ENCODE measurements at places on chromosomes 11 and 22.

DNA sequence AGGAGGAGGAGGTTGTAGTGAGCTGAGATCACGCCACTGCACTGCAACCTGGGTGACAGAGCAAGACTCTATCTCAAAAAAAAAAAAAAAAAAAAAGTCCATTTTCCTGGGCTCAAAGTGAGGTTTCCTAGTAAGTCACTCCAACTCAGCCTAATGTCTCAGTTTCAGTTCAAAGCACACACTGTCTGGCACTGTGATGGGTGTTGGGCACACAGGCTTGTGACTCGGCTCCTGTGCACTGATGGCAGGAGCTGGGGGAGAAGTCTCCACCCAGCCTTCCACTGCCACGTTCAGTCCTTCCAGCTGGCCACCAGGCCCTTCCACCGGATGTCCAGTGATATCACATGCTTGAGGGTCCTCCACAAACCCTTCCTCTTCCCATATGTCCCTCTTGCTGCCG is 186.0 kb downstream of the CEP164 start:
- no peak for DNase-seq

DNA sequence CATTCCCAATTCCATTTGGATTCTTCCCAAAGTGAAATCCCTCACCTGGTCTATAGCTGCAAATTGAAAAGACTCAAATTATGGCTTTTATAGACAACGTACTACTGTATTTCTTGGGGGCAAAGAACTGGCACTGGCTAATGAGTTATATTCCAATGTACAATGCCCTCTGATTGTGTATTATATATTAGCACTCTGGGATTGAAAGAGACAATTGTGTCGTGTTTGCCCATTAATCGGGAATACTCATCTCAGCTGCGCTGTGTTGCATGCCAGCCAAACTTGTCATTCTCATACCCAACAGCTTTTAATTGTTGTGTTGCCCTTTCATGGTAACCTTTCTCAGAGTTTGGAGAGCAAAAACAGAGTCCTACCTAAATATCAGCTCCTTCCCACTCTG is 55.0 kb upstream of the ZBTB44 start:
- no peak for DNase-seq

DNA sequence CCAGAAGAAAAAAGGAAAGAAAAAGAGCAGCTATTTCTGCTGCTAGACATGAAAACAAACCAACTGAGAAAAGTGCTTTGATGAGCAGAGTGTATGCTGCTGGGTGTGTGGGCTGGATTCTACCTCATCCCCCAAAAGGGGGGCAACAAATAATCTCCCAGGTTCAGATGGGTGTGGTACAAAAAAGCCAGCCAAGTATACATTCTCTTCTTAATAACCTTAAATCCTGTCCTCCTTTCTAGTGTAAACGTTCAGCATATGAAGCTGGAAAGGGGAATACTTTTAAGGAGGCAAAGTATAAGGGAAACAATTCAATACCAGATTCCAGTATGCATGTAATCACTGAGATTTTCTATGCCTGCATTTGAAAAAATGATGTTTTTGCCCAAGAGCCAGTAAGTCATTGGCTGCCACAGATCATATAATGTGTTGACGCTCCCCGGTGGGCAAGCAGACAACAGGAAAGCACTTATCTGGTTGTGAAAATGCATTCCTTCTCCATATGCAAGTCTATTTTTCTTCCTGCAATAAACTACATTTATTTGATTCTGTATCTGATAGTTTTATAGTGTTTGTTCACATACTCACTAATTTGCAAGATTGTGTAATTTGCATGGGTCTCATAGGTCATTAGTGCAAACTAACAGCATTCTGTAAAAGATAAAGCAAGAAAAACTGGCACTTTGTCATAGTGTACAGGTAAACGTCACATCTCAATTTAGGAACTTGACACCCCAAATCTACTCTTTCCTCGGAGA is 201.1 kb downstream of the CADM1 start:
- no peak for DNase-seq

GRCh38 chr11:11491589-11491988 is 130.2 kb downstream of the GALNT18 start:
- no peak for DNase-seq

DNA sequence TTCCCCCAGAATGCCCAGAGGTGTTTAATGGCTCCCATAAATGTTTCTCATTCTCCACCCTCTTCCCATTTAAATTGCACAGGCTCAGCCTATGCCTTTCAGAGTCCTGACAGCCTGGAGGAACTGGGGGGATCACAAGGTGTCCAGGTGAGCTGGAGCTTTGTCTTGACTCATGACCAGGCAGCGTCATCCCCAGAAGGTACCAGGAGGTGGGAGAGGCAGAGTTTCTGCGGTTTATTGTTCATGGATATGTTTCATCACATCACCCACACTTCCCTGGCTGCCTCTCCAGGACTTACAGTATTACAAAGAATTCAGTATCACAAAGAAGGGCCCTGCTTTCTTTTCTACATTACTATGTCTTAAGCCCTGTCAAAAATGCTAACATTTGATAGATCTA is 103.2 kb upstream of the GALNT18 start:
- DNase-seq, result no peak

DNA sequence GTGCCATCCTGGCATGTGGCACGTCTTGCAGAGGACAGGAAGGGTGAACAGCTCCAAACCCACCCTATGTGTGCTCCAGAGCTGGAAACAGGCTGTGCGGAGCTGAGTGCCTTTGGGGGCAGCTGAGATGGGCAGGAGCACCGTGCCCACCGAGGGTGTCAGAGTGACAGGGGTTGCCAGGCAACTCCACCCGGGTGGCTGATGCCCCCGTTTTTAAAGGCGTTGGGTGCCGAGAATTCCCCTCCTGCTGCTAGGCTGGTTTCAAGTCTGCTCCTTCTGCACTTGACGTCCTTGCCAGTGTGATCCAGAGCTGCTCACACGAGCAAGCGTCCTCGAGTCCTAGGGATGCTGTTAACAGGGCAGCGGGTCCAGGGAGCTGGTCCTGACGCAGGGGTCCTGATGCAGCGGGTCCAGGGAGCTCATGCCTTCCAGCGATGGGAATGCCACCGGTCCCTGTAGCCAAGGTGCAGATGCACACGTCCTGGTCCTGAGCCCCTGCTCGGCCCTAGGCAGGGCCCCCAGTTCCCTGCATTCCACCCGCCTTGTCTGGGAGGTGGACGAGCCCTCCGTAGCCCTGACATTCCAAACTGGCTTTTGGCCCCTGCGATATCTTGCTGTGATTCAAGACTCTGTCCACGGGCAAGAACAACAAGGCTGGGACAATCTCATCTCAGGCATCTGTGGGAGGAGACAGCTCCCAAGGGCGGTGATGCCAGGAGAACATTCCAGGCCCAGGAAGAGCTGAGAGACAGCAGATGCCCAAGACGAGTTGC is 4.9 kb downstream of the KCNQ1 start:
- DNase-seq, result no peak

- DNase-seq, result no peak
Observed at GRCh38 chr22:19527861-19528417, 3.7 kb upstream of the CLDN5 start.

GRCh38 chr22:50305923-50306566 is 1.4 kb downstream of the PLXNB2 start:
- peak; percentile 88 for DNase-seq

- no peak for DNase-seq
Observed at GRCh38 chr11:61730240-61730994, 22.0 kb upstream of the MYRF start.

DNA sequence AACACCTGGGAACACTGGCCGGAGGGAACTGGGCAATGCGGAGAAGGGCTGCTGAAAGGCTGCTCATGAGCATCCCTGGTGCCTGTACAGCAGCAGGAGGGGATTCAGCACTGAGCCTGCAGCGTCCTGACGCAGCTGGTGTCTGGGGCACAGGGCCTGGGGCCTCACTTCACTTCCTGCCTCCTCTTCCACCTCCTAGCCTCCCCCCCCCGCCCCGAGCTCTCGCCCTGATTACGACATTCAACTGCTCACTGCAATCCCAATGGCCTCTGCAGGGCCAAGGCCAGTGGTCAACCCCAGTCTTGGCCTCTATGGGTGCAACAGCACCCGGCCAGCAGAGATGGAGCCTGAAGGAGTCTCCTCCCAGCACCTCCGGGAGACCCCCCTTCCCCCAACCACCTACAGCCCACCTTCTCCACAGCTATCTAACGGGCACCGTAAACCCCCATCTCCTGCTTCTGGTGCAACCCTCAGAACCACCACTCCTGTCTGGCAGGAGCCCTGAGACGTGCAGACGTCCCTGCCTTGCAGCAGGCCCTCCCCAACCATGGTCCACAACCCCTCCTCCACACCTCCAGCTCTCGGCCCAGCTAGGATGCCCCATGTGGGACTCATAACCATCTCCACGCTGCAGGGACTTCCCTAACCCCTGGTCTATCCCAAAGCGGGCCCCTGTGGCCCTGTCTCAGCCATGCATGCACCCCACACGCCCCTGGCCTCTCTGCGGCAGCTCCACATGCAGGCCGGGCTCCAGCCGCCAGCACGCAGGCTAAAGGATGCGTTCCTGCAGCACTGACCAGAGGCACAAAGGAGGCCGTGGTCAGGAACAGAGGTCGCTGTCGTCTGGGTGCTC is 38.2 kb downstream of the BRD1 start:
- no peak for DNase-seq

DNA sequence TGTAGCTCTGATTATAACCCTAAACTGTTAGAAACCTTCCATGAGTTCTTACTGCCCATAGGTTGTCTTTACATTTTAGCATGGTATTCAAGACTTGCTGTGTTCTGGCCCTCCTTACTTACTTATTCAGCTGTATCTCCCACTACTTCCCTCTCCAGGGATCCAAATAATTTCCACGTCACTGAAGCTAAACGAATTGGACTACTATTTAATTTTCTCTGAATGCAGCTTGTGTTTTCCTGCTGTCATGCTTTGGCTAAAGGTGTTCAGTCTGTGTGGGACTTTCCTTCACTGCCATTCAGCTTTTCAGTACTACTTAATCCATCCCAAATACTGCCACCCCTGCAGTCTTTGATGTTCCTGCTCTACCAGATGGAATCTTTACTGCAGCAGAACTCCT is 88.3 kb downstream of the UVRAG start:
- DNase-seq, result no peak

- peak; percentile 59 for DNase-seq
Observed at GRCh38 chr11:59206635-59207034, 6.1 kb downstream of the MPEG1 start.

GRCh38 chr22:17917490-17917983 is 106.8 kb downstream of the MICAL3 start:
- no peak for DNase-seq

DNA sequence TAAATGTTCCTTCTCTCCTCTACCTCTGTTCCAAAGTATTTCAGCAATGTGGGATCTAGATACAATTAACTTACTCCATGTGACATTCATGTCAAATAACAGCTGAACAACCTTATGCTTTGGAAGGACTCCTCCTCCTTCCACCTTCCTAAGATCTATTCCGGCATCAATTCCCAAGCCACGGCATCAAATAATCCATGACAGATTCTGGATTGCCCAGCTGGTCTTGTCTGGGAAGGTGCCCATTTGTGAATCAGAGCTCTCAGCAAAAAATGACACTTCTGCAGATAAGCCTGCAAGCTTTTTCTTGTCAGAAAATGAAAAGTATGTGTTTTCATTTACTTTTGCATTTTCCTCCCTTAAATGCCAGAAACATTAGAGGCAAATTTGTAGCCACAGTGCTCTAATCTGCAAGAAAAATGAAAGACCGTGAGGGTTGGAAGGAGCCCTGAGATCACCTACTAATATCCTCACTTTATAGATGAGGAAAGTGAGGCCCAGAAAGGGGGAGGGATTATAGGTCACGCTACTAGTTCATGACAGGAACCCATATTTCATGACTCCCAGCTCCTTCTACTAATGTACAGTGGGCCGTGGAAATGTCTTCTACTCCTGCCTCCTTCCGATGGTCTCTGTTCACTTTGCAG is 124.0 kb downstream of the ME3 start:
- DNase-seq, result no peak

DNA sequence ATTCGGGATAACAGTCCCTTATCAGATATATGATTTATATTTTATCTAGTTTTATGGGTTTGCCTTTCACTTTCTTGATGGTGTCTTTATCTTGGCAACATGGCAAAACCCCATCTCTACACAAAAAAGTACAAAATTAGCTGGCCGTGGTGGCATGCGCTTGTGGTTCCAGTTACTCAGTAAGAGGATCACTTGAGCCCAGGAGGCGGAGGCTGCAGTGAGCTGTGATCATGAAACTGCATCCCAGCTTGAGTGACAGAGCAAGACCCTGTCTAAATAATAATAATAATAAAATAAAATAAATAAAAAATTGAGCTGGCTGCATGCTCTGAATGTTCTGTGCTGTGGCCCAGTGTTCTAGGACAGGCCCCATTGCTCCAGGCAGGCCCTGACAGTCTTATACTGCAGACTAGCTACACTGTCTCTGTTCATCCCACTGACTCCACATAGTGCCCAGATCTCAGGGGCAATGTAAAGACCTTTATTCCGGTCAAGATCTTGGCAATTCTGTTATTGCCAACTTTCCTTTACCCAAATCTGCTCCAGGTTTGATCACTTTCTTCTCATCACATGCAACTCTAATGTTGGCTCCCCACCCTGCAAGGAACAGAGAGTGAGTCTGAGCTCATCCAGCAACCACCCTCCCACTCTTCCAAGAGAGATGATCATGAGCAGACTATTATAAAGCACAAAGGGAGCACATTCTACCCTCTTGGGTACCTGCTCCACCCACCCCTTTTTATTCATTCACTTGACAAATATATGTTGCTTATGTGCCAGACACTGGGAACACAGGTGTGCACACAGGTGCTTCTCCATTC is 8.8 kb downstream of the HSPA8 start:
- no peak for DNase-seq

- no peak for DNase-seq
Observed at GRCh38 chr11:126833065-126833464, 167.5 kb downstream of the KIRREL3 start.

Data from HAP-1 (cell line).